NCI-H187 treated with DMSO at 0.1 percent for 48 hours (cell line): ENCODE measurements at places on chromosomes 5 and 9.

DNA sequence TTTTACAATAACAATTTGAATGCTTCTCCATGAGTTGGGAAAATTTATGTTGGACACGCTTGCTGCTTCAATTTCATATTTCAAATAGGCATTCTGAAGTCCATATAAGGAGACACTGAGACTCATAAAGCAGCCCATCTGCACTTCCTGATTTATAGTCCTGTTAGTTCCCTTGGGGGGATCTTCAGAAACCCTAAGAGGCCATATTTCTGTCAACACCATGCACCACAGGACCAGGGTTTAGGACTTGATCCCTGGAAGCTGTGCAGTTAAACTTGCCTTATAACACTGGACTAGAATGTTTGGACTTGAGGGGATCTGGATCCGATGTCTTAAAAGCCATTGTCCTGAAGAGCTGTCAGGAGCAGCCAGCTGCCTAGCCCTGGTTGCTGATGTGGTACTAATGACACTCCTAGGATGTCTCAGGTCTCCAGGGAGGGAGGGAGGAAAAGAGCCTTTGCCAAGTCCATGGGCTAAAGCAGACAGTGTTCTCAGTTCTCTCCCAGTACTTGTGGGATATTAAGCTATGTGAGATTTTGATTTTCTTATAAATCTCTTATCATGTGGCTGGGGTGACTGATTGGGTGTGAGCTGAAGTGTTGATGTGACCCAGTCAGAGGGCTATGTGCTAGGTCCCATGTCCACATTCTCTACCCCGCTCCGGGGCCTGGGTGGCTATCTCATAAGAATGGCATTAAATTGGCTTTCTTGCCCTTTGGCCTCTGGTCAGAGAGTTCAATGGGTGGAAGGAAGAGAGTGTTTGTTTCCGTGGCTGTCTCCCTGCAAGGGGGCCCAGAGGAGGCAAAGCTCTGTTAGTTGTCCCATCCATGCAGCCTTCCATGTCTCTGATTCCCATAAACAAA is 399.8 kb downstream of the OSTF1 start:
- peak; percentile 26 for DNase-seq

DNA sequence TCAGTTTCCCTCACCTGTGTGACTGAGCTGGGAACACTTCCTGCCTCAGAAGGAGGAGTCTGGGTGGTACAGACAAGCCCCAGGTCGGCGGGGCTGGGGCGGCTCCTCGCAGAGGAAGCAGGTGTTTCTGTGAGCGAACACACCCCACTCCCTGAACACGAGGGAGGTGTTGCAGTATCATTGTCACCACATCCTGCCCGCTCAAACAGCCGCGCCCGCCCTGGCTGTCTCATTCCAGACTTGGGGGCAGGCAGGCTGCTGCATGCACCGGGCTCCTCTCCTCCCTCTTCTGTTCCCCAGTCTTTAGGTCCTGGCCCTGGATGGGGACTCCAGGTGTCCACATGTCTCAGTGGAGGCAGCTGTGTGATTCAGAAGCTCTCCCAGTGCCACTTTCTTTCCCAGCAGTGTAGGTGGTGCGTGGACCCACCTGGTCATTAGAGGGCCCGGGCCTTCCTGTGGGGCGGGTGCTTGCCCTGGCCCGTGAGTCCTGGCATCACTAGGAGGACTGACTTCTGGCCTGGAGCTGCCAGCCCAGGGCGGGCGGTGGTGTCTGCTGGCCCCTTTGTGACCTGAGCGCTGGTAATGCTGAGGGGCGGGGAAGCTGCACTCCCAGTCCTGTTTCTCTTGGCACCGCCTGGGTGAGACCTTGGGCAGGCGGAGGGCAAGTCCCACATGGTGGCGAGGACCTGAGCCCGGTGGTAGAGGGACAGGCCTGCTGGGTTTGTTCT is 18.3 kb upstream of the PHYHD1 start:
- DNase-seq = no peak

DNA sequence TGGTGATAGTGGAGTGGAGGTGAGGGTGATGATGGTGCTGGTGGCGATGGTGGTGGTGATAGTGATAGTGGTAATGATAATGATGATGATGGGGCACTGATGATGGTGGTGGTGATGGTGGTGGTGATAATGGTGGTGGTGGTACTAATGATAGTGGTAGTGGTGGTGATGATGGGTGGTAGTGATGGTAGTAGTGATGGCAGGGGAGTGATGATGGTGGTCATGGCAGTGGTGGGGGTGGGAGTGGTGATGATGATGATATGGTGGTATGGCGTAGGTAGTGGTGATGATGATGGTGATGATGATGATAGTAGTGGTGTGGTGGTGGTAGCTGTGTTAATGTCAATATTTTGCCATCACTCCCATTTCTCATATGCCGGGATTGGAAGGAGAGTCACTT is 44.5 kb upstream of the ORM1 start:
- no peak for DNase-seq

DNA sequence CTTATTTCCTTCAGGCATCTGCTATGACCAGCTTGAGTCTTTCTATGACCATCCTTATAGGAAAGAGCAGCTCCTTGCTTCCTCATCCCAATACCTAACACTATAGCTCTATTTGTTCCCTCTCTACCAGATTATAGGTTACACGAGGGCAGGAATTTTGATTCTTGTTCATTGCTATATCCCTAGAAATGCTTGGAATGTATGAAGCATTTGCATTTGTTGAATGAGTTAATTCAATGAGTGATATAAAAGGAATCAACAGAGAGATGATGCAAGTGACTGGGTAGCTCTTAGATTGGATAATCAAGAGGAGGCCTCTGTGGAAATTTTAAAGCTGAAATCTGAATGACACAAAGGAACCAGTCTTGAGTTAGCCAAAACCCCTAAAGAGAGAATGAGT is 13.9 kb downstream of the ZCCHC9 start:
- no peak for DNase-seq

DNA sequence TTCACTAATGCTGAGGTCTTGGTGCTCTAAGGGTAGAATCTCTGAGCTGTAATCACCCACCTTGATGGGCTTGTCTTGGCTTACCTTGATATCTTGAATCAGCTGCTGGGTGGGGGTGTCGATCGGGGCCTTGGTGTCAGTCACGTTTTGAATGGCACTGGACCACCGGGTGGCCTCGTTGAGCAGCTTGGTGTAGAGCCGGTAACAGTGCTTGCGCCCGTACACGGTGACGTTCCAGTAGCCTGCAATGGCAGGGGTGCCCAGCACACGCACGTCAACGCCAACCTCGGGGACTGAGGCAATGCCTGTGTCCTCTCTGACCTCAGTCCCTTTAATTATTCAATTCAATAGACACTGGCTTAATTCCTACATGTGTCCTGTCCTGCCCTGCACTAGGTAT is 63.1 kb upstream of the RETREG1 start:
- DNase-seq = no peak

GRCh38 chr9:30140407-30140806 is 2244.0 kb upstream of the ACO1 start:
- DNase-seq = no peak

DNA sequence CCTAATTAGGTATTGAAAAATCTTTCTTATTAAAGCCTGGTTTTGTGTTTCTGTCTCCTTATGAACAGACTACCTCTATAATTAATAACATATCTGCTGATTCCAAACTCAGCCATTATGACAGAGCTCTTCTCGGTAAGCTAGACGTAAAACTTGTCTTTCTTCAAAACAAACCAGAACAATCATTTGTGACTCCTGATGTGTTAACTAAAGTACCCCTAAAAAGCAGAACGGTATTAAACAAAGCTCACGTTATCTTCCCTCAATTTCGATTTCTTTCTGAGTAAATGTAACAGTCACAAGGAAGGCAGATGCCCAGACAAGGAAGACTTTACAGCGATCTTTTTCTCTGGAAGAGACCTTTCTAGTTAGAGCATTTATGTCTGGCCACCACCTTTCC is 1.8 kb downstream of the SEMA5A start:
- DNase-seq = no peak

- no peak for DNase-seq
These were observed 106.8 kb downstream of the MAPKAP1 start for GRCh38 chr9:125600194-125600593.

GRCh38 chr5:163660486-163660885 is 155.1 kb downstream of the MAT2B start:
- no peak for DNase-seq

GRCh38 chr9:111372297-111372696 is 42.3 kb upstream of the OR2K2 start:
- DNase-seq = no peak

GRCh38 chr9:16441791-16442190 is 428.7 kb downstream of the BNC2 start:
- DNase-seq = no peak
